Activated T-helper 17 cell treated with anti-CD3 and anti-CD28 coated beads, Interleukin-2, amount 50 U/mL, for 72 hours (primary cell): ENCODE measurements at places on chromosomes 12 and 14. TPM values are rescaled to one million over a fixed set of nuclear protein-coding genes. Genes with fewer than 3 reads are reported as not detected.
A peak's percentile ranks its signal among the peaks of the same experiment; 100 is the strongest.

DNA sequence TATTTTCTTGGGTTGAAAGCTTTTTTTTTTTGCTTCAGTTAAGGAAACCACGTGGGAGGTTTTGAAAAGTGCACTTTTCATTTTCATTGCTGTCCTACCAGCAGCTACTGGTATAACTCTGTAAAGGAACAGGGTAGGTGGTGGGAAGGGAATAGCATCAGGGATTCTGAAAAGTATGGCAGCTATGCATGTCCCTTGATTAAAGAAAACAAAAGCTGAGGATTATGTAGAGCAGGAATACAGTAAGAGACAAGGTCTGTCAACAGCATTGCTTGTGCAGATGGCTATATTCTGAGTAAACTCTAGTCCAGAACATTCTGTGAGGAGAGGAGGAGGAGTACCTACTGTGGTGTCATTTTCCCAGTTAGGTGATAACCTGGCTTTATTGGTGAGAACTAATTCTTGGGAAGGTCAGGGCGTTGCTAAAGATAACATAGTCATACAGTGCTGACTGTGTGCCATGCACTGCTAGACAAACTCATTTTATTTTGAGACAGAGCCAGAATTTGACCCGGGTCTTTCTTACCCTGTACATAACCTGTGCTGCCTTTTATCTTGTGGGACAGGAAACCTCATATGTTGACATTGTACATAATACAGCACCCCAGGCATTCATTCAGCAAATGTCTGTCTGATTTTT is 80.3 kb upstream of the TRAF3 start:
- ATAC-seq: no peak

DNA sequence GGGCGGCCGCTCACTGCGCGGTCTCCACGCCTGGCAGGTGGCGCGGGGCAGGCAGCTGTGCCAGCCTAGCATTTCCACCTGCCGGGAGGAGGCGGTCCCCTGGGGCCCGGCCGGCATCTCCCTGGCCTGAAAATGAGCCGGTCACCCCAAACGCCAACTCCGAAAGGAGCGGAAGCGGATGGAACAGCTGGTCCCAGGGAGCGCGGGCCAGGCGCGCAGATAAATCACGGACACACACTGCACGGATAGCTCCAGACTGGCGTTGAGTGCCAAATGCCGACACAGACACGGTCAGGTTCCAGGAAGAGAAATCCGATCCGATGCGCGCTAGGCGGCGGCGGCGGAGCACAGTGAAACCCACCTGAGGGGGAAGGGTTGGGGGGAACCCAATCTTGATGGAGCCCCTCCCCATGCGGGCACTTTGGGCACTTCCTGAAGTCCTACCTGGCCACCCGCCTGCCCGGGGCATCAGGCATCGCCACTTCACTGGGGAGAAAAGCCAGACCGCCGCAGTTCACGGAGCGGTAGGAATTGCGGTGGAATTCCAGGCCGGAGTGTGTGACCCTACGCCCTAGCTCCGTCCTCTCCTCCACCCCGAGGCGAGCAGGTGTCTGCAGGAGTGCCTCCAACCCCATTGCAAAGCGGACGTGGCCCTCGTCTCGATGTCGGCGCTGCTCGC is 624 bp upstream of the PLEKHD1 start:
- ATAC-seq: no peak

- ATAC-seq: no peak
These were observed 215.5 kb downstream of the PIK3C2G start for GRCh38 chr12:18476861-18477260.

GRCh38 chr12:68450947-68451260 is 118.7 kb upstream of the MDM1 start:
- ATAC-seq: peak; percentile 85

- ATAC-seq: peak; percentile 12
These were observed 1.8 kb downstream of the SLC38A1 start for GRCh38 chr12:46266869-46267574.

GRCh38 chr12:46391630-46392029 is 19.1 kb upstream of the SLC38A2 start:
- no peak for ATAC-seq

DNA sequence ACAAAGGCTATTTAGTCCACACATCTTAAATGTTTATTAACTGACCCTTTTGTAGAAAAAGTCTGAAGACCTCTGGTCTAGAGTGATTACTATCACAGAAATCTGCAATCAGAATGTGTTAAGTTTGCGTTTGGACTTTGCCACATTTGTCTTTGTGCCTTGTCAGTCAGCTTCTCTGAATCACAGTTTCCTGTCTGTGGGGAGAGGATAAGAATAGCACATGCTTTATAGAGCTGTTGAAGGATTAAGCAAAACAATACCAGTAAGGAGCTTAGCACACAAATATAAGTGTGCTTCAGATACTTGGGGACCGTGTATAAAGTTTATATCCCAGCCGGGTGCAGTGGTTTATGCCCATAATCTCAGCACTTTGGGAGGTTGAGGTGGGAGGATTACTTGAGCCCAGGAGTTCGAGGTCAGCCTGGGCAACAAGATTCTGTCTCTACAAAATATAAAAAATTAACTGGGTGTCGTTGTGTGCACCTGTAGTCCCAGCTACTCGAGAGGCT is 63.0 kb upstream of the BTG1 start:
- ATAC-seq: peak; percentile 81

GRCh38 chr14:30790827-30791226 is 83.5 kb upstream of the COCH start:
- no peak for ATAC-seq

DNA sequence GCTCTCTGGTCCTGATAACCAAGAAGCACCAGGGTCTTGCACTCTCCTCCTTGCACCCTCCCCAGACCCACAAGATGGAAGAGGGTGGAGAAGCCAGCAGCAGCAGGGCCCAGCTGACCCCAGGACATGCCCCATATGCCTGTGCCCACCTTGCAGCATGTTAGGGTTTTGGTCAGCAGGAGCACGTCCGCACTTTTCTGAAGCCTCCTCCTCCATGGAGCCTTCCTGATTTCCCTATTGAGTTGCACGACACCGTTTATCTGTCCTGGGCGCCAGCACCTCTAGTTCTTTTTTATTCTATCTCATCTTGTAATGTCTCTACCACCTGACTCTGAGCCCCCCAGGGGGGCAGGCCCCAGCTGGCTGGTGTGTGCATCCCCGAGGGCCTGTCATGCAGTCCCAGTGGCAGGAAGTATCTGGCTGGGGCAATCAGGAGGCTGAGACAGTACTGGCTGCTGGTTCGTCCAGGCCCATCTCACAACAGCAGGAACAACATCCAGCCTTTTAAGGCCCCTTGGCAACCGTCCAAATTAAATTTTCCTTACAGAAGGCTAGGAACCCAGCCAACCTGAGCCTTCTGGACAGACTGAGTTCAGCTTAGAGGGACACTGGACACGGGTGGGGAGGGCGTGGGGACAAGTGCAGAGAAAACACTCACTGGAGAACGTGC is 39.6 kb downstream of the CCDC85C start:
- no peak for ATAC-seq

- ATAC-seq: no peak
These were observed 947 bp downstream of the GAS2L3 start for GRCh38 chr12:100574187-100575074.

- ATAC-seq: no peak
These were observed 6.7 kb downstream of the ABCD4 start for GRCh38 chr14:74296037-74296467.

DNA sequence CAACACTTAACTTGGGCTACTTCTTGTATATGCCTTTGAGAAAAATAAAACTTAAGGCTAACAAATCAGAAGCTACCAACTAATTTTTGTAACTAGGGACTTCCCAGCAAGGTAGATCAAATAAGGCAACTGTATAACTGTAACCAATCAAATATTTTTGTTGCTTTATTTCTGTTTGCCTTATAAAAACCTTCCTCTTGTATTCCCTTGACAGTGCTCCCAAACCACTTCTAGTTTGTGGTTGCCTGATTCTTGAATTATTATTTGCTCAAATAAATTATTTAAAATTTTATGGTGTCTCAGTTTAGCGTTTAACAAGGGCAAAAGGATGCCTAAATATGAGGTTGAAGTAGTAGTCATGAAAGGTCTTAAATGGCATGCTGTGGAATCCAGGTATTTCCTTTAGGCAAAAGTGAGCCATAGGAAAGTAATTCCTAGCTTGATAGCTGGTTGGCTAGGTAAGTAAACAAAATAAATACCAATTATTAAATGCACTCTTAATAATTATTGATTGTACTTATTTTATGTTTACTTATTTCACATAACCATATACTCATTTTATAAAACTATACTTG is 632.6 kb downstream of the RPL10L start:
- no peak for ATAC-seq

- ATAC-seq: no peak
These were observed 63.9 kb downstream of the BEGAIN start for GRCh38 chr14:100523131-100523842.

DNA sequence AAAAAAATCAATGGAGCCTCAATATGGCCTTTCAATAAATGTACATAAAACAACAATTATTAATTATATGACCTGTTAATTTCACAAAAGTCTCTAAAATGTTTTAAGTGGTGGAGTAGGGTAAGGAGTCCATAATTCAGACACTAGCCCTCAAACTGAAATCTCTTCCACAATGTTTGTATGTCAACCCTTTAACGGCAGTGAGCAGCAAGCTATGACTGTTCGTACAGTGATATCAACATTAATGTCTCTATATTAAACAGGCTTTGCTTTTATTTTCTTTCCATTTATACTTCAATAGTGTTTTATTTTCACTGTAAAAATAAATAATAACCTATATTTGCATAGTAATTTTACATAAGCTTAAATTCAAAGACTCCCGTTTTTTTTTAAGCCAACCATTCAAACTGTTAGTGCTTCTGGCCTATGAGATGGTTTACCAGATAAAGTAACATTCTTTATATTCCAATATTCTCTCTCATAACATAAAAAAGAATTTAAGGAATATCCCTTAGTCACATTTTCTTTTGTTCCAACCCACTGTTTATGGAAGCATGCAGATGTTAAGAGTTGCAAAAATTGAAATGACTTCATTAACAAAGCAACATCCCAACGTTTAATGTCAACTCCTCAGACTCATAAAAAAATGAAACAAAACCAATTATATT is 2.3 kb downstream of the CDK17 start:
- ATAC-seq: no peak

DNA sequence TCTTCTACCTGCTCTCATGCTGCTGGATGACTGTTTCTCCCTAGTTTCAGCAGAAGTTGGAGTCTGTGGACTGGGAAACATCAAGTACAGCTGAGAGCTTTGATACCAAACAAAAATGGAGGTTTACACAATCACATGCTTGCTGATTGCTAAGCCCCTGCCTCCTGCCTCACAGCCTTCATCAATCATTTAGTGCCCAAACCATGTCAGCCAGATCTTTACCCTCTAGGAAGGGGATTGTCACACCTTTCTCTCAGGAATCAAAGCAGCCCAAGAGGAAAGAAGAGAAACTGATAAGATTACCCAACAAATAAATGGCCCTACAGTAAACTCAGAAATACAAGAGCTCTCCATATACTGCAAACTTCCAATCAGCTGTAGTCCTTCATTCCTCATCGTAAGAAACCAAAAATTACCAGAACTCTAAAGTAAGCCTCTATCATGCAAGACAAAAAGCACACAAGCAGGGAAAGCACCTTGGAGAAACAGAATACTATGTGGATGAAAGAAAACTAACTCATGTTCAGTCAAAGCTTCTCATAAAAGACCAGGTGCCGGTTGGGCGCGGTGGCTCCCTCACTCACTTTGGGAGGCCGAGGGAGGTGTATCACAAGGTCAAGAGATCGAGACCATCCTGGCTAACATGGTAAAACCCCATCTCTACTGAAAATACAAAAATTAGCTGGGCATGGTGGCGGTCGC is 63.6 kb upstream of the RESF1 start:
- ATAC-seq: peak; percentile 2

- no peak for ATAC-seq
These were observed 27.1 kb downstream of the FMNL3 start for GRCh38 chr12:49680075-49680474.

Gene CEBPE
- not detected for total RNA-seq

Gene PLBD1
- total RNA-seq: not detected

Gene ZNF891
- 1.4 TPM for total RNA-seq

Gene MGAT4C
- not detected for total RNA-seq

Gene RNASE12
- total RNA-seq: not detected

Gene SCARB1
- 20.9 TPM for total RNA-seq

Gene CYP27B1
- 14.7 TPM for total RNA-seq

Gene INSM2
- total RNA-seq: not detected

Gene ST8SIA1
- 3.6 TPM for total RNA-seq

Gene SIX6
- not detected for total RNA-seq

Gene NRL
- 1.7 TPM for total RNA-seq

Gene GALNT9
- not detected for total RNA-seq
